ENCODE measurements at places on chromosomes 4 and X.
A peak's percentile ranks its signal among the peaks of the same experiment; 100 is the strongest.

DNA sequence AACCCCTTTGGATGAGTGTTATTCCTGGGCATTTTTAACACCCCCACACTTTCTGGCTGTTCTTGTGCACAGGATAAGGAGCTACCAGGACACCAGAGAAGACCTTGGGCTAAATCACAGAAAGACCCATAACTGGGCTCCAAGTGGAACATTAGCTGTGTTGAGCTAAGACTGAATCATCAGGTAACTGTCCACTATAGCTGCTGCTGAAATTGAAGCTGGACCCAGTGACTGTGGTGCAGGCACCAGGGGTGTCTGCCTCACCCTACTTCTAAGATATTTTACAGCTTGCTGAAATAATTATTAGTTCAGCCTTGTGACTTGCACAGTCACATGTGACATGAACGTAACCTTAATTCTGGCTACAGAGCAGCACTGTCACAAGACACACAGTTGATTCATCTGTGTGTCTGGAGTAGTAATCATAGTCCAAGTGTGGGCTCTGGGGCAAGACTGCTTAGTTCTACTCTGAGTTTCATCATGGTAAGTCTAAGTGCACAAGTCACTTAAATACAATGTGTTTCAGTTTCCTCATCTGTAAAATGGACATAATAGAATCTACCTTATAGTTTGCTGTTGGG, 127.4 kb downstream of the SLC39A8 start:
- DNase-seq = no peak

DNA sequence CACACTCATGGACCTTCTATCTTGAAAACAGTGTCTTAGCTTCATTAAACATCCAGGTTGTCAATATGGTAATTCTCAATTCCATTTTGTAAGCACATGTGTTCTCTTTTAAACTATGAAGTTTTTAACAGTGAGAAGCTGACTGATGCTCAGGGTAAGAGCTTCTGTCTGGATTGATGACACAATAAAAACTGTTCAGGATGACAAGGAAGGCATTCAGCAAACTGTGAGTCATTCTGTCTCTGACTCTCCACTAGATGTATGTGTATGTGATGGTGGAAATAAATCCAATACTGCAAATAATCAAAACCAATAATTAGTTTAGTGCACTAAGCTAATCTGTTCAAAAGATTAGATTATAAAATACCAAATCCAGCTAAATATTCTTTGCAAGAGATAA, 115.3 kb upstream of the ARX start:
- no peak for DNase-seq

DNA sequence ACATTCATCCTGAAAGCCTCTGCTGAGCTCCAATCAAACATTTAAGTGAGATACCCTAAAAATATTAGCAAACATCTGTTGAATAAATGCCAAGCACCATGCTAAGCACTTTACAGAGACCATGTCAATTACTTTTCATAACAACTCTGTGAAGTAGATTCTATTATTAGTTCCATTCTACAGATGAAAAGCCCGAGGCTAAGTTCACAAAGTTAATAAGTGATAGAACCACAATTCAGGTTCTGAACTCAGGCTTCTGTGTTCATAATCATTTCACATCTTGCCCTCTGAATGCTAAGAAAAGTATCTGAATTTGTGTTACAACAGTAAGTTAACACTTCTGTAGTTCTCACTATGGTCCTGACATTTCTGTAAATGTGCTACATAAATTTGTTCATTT, 27.4 kb downstream of the SEL1L3 start:
- no peak for DNase-seq

DNA sequence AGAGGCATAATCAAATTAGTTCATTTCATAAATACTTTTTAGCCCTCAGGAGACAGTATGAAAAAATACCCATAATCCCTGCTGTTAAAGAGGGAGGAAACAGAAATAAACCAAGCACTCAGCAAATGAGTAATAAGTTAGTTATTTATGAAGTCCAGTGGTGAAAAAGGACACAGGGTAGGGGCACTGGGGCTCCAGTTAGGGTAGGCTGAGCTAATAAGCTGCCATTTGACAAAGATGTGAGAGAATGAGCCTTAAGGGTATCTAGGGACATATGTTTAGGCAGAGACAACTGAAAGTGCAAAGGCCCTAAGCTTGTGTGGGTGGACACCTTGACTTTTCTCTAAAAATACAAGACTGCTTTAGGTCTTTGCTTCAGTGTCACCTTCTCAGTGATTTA, 94.4 kb downstream of the IL15 start:
- DNase-seq = no peak

- no peak for DNase-seq
Measured at GRCh38 chr4:41418444-41418843, 119.5 kb upstream of the LIMCH1 start.

DNA sequence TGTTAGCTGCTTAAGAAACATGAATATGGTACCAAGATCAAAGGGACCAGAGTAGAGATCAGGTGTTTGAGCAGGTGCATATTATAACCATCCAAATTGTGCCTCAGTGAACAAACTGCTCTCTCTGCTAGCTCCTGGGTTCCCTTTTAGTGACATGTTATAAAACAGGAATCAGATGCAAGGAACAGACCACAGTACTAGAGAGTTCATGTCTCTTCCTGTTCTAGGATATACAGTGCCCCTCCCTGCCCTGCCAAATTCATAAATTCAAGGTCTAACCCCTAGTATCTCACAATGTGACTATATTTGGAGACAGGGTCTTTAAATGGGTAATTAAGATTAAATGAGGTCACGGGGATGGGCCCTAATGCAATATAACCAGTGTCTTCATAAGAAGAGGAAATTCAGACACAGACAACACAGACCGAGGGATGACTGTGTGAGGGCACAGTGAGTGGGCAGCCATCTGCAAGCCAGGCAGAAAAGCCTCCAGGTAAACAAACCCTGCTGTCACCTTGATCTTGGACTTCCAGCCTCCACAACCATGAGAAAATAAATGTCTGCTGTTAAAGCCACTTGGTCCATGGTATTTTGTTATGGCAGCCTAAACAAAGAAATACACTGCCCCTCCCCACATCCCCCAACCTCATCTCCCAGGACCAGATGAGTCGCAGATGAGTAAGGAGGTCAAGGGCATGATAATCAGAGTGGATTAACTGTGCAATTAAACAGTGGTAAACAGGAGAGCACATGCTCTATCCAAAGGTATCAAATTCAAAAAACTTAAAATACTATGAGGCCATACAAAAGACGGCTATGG, 82.5 kb downstream of the RBM47 start:
- DNase-seq = no peak

- peak; percentile 12 for DNase-seq
Measured at GRCh38 chrX:140712413-140713173, 3.0 kb downstream of the LINC00632 start.

GRCh38 chrX:51899741-51900140, 6.3 kb downstream of the MAGED1 start:
- DNase-seq = no peak

All from H54 (cell line).